Cardiac fibroblast (primary cell): ENCODE measurements at places on chromosomes 2 and 18.

GRCh38 chr18:11468617-11469016, 140.8 kb upstream of the SLC35G4 start:
- DNase-seq, result no peak

- no peak for DNase-seq
Measured at GRCh38 chr2:73069041-73069854, 2.3 kb downstream of the SFXN5 start.

DNA sequence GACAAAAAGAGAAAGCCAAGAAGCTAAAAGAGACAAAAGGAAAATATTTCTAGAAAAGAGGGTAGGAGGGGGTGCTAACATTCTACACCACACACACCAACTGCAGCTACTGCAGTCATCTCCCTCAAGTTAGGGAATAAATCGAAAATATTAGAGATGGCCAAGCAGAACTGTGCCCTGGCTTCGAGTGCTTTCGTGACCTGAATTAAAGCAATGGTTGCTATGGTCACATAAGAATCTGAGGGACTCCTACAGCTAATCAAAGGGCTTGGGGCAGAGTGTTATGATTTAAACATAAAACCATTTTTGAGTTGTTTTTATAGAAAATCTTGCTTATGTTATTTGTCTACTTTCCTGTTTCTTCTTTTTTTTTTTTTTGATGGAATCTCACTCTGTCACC, 159.6 kb upstream of the HNRNPA3 start:
- DNase-seq, result peak; percentile 6

- no peak for DNase-seq
Measured at GRCh38 chr2:20213651-20214565, 11.0 kb downstream of the SDC1 start.

- DNase-seq, result no peak
Measured at GRCh38 chr18:50313031-50313607, 25.6 kb upstream of the CXXC1 start.

DNA sequence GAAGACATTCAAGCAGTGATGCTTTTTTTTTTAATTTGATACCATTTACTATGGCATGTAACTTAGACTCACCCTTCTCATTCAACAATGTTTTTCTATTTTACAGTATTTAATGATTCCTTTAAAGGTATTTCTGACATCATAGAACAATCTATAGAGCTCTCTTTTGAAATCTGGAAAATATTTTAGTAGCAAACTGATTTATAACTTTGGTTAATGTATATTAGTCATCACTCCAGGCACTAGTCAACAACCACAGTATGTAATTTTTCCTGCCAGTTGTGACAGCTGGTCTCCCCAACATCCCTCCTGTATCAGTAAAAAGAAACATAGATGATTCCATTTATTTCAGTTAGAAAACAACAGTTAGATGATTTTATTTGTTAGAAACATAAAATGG, 122.9 kb downstream of the LCLAT1 start:
- peak; percentile 11 for DNase-seq

DNA sequence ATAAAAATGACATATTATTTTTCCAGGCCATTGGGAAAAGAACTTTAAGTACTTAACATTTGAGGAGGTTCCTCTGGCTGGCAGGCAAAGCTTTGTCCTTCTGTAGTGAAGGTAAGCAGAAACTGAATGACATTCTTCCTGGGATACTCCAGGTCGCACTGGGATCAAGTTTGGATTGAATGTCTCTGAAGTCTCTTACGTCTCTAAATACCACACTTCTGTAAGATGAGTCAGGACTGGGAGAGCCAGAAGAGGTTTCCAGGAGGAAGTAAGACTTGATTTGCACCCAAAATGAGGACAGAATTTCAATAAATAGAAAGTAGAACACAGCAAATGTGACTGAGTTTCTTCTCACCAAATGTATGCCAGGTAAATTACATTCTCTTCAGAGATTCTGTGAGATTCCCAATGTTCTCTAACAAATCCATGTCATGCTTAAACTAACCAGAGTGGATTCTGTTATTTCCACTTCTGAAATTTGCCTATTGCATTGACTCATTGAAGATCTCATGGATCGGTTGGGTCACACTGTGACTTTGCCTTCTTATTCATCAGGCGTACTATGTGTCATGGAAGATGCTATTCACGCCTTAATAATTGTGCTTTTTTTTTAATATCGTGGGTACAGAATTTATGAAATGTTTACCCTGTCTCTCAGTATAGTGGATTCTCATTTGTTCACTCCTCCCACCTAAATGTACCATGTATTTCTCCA, 25.5 kb upstream of the VIT start:
- peak; percentile 72 for DNase-seq

DNA sequence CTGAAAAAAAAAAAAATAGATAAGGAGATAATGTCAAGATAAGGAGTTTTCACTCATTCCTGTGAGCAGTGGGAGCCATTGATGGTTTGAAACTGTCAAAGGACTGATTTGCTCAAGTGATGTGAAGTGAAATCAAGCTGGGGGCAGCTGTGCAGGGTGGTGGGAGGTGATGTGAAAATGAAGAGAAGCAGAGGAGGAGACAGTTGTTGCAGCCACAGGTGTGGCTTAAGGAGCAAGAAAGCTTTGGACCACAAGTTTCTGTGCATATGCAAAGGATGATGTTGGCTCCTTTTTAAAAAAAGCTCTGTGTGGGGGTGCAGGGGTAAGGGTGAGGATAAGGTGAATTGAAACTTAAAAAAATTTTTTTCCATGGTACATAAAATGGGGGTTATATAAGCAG, 8.3 kb downstream of the EFR3B start:
- no peak for DNase-seq

- DNase-seq, result peak; percentile 94
Measured at GRCh38 chr2:12587729-12588522, 128.8 kb upstream of the TRIB2 start.

- no peak for DNase-seq
Measured at GRCh38 chr2:56539618-56540017, 355.8 kb downstream of the CCDC85A start.

DNA sequence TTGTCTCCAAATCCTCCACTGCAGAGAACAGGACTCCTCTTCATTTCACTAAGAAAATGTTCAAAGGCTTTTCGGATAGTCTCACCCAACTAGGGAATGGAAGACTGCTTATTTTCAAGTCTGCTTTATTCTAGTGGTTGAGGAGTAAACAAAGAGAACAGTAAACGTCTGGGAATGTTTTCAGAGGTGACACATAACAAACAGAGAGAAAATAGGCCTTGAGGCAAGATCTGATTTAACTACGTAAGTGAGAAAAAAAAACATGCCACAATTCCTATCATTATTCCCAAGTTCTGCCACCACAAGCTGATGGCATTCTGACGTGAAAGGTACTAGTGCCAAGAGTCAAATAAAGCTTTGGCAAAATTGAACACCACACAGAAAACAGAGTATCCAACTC, 16.7 kb upstream of the WIPF1 start:
- peak; percentile 34 for DNase-seq

DNA sequence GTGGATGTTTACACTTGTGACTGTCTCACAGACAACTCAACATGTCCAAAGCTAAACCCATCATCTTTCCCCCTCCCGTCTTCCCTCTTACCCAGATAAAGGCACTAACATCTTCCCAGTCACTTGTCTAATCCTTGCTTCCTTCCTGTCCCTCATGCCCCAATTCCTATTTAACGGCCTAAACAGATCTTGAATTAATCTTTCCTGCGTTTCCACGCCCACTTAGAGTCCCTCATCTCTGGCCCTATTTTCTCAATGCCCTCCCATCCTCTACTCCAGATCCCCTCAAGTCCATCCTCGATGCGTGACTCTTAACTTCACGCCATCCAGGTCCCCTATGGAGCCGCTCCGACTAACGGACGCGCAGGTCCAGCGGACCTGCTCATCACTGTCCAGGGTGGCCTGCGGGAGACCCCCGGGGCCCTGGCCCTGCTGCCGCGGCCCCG, 682 bp upstream of the SCLY start:
- DNase-seq, result peak; percentile 21

- DNase-seq, result no peak
Measured at GRCh38 chr2:240957656-240958365, 40.6 kb upstream of the SNED1 start.

- DNase-seq, result no peak
Measured at GRCh38 chr2:218014706-218015585, 12.2 kb upstream of the TNS1 start.

- no peak for DNase-seq
Measured at GRCh38 chr2:108605947-108606346, 71.7 kb downstream of the LIMS1 start.

DNA sequence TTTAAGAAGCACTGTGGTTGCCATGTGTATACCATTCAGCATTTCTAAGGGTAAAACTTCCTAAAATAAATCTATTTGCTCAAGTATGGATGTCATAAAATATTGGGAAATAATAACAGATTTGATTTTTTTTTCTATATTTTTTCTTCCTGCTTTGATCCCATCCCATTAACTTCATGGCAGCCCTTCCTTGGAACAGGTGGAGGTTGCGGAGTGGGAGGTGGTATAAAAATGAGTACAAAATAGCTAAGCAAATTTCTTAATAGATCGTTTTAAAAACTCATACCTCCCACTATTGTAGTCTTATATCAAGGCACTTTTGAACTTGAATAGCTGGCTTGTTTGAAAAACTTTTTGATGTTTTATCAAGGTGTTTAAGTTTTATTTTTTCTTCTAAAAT, 152.1 kb upstream of the KYNU start:
- DNase-seq, result no peak

DNA sequence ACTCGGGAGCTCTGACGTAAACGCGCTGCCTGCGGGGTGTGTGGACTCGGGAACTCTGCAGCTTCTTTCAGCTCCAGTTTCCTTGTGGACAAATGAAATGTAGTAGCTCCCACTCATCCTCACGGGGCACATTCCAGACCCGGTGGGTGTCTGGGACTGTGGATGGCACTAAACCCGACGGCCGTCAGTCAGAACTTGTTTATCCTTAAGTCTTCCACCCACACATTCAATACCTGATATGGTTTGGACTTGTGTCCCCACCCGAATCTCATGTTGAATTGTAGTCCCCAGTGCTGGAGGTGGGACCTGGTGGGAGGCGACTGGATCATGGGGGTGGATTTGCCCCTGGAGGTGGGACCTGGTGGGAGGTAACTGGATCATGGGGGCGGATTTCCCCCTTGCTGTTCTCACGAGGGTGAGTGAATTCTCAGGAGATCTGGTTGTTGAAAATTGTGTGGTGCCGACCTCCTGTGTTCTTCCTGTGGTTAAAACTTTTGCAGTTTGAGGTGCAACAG, 81.2 kb upstream of the SNTG2 start:
- no peak for DNase-seq

DNA sequence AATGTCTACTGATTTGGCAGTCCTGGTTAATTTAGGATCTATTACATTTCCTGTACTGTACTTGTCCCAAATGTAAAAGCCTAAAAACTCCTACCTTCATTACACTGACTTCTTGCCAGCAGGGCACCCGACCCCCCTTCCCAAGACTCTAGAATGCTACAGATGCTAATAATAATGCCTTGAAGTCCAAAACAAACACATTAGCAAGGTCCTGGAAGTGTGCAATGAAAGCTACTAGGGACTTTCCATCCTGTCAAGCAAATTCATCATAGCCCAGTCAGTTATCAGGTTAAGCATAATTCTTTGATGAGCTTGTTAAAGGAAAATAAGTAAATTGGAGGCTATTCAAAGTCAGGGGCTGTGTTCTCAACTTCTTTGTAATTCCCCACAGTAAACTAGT, 115.3 kb upstream of the RBBP8 start:
- DNase-seq, result peak; percentile 16

DNA sequence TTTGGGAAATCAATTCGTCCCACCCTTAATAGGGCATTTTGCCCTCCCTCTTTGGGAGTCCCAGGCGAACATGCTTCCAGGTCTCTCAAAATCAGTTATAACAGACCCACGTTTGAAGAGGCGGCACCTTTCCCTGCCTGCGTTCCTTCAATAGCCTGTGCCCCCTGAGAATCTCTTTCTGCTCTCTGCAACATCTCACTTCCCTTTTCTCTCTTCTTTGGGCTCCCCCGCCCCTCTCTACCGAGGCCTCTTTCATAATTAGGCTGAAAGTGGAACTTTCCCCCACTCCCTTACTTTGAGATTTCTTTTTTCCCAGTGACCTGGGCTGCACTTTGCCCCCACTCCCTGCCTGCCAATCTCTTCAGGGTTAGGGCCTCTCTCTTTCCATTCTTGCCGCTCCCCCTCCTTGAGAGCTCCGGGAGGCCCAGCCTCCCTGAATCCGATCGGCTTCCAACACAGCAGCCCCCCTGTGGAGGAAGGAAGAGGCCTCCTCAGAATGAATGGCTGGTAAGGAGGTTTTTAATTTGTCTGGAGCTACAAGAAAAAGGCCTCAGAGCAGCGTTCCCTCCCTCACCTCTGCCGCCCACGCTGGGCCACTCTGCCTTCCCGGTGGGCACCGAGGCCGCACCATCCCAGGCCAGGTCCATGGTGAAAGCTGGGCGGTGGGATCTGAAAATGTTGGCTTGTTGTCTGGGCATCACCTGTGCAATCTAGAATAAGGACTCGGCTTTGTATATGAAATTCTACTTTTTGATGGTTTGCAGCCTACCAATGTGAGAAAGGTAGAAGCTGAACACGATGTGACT, 162.6 kb upstream of the SIX3 start:
- DNase-seq, result no peak

DNA sequence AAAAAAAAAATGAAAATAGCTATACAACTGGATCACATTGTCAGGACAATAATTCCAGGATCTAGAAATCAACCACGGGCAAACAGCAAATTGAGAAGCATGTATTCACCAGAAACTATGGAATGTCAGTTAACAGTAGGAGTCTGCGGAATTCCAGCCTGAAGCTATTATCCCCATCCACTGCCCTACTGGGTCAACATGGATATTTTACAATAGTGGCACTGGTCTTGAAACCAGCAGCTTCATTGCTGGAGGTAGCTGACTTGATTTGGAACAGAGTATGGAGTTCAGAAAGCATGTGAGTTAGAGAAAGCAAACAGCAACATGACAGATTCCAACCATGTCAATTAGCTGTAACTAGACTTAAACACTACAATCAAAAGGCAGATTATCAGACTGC, 55.7 kb upstream of the PDE1A start:
- DNase-seq, result no peak

DNA sequence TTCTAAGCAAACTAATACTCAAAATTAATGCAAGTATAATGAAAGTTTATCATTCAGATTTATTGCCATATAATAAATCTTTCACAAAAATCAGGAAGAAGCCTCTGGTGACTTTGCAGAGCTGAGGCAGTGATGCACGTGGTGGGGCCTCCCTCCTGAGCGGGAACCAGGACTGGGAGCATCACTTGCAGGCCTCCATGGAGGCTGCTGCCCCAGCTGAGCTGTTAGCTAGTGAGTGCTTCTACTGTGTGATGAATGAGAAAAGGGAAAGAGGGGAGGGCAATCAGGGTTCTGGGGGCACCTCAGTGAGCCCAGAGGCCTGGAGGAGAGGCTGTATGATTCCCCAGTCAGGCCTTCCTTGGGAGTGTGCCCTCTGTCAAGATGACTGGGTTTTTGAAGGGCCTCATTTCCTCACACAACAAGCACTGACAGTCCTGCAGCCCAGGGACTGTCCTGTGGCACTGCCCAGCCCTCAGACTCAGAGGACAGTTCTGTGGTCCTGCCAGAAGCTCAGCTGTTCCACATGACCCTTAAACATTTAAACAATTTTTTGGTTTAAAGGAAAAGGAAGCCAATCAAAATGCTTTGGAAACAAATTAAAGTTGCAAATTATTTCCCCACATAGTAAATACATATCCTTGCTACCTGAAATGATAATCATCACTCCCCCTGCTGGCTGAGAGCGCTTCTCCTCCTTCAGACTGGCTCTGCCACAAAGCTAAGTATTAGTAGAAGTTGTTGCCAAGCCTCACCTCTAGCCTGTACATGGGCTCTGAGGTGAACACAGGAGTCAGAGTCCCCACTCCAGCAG, 90.9 kb upstream of the SMAD7 start:
- DNase-seq, result peak; percentile 72

GRCh38 chr2:180184506-180184905, 177.4 kb upstream of the CWC22 start:
- peak; percentile 33 for DNase-seq
